ENCODE measurements at places on chromosomes 2 and 18. TPM values are rescaled to one million over a fixed set of nuclear protein-coding genes. Genes with fewer than 3 reads are reported as not detected.

GRCh38 chr2:12456293-12457106 is 260.2 kb upstream of the TRIB2 start:
- DNase-seq, result peak; percentile 76

GRCh38 chr2:20348542-20348941 is 2.1 kb downstream of the PUM2 start:
- no peak for DNase-seq

DNA sequence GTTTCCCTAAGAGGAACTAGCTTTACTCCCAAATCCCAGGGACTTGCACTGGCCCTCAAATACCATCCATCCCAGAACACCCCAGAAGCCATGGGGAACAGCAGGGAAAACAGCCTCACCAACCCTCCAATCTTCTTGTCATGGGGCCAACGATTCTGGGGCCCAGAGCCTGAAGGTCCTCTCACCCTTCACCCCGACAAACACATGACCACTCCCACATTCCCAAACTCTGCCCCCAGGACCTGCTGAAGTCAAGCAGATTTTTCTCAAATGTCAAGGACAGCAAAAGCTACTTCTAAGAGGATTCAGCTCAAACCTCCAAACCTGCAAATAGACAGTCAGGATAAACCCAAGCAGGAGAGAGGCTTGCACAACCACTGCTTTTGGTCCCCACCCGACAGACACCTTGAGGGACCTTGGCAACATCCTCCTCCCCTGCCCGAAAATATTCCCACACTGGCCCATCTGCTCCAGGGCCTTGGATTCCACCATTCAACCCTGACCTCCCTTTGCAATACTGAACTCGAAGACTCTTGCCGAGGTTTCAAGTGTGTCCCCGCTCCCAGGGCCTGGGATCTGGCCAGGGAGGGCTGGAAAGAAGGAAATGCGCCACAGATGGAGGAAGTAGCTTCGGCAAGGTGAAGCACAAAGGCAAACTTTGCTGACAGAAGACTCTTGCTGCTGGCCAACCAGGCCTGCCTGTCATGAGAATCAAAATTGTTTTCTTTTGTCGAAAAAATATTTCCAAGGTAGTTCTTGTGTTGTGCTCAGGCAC is 143.3 kb downstream of the ZFP36L2 start:
- no peak for DNase-seq

- DNase-seq, result peak; percentile 66
Measured at GRCh38 chr2:6580982-6581381, 284.7 kb downstream of the CMPK2 start.

GRCh38 chr18:54031243-54031642 is 193.2 kb downstream of the MBD2 start:
- DNase-seq, result no peak

GRCh38 chr2:126429103-126429502 is 226.9 kb upstream of the GYPC start:
- DNase-seq, result no peak

DNA sequence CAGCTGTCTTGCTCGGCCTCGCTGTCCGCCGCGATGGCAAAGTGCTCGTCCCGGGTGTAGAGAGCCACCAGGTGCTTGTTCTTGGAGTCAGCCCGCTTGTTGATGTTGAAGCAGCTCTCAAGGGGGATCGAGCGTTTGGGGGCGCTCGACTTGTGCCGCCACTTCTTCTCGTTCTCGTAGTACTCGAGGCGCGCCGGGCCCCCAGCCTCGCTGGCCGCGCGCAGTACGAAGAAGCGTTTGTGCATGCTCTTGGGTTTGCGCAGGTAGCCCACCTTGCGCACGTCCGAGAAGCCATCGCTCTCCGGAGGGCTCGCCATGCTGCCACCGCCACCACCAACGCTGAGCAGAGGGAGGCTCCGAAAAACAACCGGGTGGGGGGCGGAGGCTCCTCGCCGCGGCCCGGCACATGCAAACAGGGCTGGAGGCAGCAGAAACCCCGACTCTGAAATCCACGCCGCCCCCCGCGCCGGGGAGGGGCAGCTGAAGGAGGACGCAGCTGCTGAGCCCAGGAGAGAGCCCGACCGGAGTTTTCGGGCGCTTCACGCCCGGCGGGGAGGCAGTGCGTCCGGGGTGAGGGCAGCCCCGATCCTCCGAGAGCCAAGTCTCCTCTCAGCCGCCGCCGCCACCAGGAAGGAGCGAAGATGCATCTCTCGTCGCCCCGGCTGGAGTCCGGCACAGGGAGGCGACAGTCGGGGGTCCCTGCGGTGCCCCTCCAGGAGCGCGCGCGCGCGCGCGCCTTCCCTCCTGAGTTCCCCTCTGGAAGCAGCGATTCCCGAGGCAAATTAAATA is 1.0 kb downstream of the IRS1 start:
- no peak for DNase-seq

DNA sequence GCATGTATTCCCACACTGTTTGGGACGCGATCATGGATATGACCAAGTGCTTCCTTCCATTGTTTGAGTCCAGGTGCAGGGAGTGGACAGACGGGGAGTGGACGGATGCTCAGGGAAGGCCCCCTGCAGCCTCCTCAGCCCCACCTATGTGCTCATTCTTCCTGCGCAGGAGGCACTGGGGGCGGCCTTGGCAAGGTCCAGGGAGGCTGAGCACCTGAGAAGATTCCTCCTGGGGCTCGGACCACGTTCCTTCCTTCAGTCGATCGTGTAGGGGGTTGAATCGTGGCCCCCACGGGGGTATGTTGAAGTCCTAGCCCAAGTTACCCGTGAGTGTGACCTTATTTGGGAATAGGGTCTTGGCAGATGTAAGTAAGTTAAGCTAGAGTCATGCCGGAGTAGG is 60.4 kb downstream of the ASB1 start:
- no peak for DNase-seq

DNA sequence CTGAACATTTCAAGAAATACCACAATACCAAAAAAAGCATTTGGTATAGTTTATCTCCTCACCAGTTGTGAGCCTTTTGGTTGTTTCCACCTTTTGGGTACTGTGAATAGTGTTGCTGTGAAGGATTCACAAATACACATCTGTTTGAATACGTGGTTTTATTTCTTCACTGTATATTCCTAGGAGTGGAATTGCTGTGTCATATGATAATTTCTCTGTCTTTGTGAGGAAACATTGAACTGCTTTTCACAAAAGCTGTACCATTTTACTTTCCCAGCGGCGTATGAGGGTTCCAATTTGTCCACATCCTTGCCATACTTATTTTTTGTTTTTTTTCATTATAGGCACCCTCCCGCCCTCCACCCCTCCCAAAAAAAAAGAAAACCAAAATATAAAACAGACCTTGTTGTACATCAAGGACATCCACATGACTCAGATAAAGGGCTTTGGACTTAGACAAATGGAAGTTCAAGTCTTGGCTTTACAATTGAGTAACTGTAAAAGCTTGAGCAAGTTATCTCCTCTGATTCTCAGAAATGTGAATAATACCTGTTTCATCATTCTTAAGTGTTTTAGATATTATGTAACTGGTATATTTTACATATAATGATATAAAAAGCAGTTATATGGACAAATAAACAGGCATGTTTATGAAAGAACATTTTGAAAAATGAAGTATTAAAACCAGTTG is 19.0 kb downstream of the UBE2E3 start:
- no peak for DNase-seq

- no peak for DNase-seq
Measured at GRCh38 chr2:129720360-129720759, 259.1 kb upstream of the RAB6C start.

- peak; percentile 51 for DNase-seq
Measured at GRCh38 chr2:179239195-179239594, 25.4 kb downstream of the SESTD1 start.

DNA sequence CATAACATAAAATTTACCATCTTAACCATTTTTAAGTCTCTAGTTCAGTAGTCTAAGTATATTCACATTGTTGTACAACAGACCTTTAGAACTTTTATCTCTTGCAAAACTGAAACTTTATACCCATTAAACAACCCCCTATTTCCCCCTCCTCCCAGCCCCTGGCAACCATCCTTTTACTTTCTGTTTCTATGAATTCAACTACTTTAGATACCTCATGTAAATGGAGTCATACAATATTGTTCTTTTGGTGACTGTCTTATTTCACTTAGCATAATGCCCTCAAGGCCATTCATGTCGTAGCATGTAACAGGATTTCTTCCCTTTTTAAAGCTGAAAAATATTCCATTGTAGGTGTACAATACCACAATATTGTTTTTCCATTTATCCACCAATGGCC is 129.8 kb downstream of the PDE11A start:
- DNase-seq, result no peak

DNA sequence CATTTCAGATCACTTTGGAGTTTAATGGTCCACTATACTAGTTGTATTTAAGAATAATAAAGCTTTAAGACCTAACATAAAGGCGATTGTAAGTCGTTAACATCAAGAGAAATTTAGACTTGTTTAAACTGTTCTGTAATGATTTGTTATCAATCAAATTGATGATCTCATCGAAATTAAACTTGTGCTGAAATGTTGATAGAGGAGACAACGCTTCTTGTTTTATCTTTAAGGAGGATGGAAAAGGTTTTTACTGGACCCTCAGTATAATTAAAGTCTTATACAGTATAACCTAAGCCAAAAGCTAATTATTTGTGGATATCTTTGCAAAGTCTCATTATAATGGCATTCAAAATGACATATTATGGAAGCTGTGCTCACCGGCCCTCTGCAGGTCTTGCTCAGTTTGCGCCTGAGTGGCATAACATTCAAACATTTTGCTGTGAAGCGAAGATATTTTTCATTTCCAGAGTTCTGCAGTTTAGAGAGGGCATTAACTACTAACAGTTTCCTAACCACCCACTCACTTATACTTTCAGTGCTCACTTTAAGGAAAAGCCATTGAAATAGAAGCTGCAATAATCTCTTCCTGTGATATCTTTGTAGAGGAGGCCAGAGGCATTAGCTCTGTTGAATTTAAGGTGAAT is 1.4 kb upstream of the SERTAD2 start:
- peak; percentile 27 for DNase-seq

DNA sequence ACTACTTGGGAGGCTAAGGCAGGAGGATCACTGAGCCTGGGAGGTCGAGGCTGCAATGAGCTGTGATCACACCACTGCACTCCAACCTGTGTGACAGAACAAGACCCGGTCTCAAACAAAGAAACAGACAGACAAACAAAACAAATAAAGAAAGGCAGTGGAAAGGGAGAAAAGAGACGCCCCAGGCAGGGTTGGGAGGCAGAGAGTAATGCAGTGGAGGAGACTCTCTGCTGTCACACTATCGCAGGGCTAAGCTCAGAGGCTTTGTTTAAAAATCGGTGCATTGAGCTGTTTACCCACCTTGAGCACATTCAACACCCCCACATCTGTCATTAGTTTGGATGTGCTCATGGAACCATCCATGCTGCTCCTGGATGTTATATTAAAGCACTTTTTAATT is 84.2 kb upstream of the RMP24 start:
- no peak for DNase-seq

DNA sequence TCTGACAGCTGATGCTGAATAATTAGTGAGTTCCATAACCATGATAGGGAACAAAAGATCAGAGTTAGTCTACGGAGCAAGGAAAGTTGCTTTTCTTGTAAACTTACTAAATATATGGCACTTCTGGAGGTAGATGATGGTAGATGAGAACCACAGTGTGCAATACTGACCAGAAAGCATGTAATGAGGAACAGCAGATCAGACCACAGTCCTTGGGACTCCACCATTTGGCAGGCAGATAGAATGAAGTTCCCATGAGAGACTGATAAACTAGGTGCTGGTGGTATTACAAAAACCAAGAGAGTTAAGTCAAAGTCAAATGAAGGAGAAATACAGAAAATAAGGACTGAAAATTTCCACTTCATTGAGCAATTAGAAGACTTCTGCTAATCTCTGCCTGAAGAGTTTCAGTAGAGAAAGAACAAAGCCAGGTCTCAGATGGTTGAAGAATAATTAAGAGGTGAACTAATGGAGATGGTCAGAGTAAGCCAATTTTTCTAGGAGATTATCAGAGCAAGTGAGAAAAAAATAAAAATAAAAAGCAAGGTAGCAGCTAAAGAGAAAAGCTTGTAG is 10.4 kb downstream of the CERKL start:
- no peak for DNase-seq

DNA sequence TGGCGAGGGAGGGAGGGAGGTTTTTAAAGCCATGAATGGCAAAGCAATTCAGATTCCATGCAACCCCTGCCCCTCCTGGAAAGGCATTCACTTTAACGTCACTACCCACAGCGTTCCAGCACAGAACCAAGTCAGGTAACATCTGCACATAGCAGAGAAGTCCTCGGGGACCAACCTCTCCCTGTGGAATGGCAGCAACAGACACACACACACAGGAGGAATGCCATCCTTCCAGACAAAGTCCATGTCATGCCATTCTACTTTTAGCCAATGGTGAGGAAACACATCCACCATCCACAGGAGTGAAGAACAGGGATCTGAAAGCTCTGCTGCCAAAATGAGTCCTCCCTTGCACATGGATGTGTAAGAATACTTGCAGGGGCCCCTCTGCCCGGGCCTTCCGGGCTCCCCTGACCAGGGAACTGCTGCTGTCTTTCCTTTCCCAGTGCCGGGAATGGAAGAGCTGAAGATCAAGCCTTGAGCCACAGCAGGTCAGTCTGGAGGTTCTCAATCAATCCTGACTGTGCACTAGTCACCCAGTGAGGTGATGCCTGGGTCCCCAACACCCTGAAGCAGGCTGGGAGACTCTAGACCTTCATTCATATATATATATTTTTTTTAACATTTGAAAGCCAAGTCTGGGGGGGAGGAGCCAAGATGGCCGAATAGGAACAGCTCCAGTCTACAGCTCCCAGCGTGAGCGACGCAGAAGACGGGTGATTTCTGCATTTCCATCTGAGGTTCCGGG is 63.7 kb downstream of the UXS1 start:
- DNase-seq, result no peak

DNA sequence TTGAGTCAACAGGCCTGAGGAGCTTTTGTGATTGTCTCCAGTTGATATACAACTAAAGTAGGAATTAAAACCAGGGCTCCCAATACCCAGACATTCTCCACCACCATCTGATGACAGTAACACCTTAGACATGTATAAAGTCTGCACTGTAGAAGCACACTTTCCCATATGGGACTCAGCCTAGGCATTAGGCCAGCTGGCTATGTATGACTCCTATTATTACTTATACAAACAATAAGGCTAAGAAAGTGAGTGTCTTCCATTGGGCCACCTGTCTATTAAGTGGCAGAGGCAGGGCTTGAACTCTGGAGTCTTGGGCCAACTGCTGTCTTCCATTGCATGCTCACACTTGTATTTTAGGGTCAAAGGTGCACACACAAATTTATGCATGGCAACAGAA is 32.1 kb upstream of the COLEC12 start:
- DNase-seq, result no peak

GRCh38 chr2:240296104-240296406 is 139.4 kb upstream of the GPC1 start:
- no peak for DNase-seq

- DNase-seq, result no peak
Measured at GRCh38 chr18:13191779-13192178, 26.8 kb upstream of the LDLRAD4 start.

The COLEC12 gene
- 0.02 TPM for total RNA-seq

The PIEZO2 gene
- 1.8 TPM for total RNA-seq

The SDC1 gene
- total RNA-seq, result 241 TPM

The SATB2 gene
- total RNA-seq, result 8.8 TPM

The EML6 gene
- total RNA-seq, result 0.67 TPM

The EPB41L3 gene
- not detected for total RNA-seq

Measured in A172 (cell line).